Esophagus squamous epithelium (tissue), 5 donors: ENCODE measurements at places on chromosomes 6 and 20.

GRCh38 chr6:14533446-14533845 lies 415.9 kb downstream of the CD83 start:
- no peak for DNase-seq

GRCh38 chr20:61980647-61981583 lies 84.8 kb downstream of the TAF4 start:
- no peak for DNase-seq

DNA sequence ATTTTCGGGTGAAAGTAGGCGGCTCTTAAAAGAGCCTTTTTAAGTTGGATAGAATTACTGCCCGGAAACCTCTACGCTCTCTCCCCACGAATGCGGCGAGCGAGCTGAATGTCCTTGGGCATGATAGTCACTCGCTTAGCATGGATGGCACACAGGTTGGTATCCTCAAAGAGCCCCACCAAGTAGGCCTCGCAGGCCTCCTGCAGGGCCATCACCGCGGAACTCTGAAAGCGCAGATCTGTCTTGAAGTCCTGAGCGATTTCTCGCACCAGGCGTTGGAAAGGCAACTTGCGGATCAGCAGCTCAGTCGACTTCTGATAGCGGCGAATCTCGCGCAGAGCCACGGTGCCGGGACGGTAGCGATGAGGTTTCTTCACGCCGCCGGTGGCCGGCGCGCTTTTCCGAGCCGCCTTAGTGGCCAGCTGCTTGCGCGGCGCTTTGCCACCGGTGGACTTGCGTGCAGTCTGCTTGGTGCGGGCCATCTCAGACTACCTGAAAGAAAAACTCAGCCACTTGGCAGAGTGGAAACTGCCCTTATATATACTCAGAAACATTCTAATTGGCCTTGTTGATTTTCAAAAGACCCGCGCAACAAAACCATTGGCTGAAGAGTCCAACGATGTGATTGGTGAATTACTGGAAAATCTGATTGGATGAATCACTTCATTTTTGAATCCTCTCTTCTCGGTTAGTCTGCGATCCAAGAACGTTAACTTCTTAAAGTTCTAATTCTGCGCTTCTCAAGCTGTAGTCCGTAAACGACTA lies 93.9 kb upstream of the BTN3A2 start:
- no peak for DNase-seq

DNA sequence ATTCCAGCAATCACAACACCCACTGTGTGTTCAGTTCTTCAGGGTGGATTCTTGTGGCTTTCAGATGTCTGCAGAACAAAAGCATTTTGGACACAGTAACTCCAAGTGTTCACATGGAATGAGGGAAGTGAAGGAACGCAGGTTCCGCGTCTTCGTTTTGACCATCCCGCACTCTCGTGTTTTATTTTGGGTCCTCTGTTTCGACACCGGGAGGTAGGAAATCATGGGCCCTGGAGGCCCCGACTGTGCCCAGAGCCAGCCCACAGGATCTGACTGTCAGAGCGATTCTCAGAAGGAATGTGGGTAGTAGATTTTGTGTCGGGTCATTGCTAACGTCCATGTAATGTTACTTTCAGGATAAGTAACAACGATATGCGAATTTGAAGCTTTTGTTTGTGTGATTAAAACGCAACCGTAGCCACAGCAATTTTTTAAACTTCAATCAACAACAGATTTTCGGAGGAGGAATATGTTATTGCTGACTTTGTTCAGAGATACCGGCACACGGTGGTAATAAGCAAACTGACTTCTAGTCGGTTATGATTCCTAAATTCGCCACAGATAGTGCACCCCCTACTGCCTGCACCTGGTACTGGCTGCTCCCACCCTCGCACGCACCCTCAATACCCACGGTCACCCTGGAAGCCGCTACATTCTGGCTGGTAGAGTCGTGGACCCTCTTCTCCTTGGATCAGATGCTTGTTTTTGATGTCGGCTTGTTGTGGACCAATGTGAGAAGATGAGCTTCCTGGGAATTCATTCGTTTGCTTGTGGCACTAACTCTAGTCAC lies 10.5 kb downstream of the NPEPL1 start:
- DNase-seq = no peak

DNA sequence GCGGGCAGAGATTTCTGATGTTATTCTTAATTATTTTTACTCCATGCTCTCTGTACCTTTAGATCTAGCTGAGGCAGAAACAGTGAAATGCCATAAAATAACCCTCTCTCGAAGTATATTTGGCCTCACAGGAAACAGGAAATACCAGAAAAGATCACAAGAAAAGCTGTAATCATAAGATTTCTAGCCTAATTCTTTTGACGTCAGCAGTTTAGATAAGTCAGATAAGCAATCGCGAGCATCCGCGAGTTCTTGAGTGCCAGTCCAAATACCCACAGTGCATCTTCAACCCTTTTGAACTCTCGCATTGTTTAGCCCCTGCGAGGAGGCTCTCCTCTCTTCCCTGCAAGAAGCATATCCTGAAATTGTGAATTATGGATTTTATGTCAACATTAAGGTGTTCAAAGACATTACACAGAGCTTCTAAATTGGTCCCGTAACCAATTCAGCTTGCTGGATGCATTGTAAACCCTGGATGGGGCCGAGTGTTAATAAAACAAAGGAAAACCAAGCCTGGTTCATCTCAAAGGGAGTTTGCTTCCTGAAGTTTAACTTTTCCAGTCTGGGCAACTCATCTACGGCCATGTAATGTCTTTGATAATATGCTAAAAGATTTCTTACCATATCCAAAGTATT lies 198.9 kb downstream of the MTFR2 start:
- DNase-seq = no peak

- no peak for DNase-seq
These were observed 202.5 kb downstream of the TFAP2B start for GRCh38 chr6:51021171-51021570.

- DNase-seq = no peak
These were observed 53.6 kb downstream of the HDDC2 start for GRCh38 chr6:125248136-125248535.

DNA sequence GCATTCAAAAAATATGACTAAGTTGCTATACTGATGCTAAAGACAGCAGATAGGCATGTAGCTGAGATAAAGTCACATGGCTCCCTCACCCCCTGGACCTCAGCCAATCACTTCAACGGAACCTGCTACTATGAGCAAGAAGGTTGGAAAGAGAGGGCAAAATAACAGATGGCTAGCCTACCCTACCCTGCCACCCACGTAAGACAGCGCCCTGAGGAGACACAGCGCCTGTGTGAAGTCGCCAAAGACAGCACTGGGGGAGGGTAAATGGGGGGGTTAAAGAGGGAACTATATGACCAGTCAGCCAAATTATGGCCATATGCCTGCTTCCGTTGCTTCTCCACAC lies 163.2 kb downstream of the RALGAPA2 start:
- no peak for DNase-seq

- DNase-seq = no peak
These were observed 117.0 kb downstream of the TFAP2A start for GRCh38 chr6:10297832-10298231.

DNA sequence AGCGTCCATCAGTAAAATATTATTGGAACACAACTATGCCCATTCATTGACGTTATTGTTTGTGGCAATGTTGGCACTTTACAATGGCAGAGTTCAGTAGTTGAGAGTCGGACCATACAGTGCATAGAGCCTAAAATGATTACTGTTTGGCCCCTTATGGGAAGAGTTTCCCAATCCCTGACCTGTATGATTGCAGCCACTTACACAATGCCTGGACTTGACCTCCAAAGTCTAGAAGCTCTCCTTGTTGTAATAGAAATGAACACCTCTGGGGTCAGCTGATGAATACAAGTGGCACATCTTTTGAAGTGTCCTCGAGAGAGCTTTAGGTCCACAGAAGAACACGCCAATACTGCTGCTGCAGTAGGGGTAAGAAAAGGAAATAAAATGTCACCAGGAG lies 59.0 kb downstream of the NOX3 start:
- DNase-seq = no peak

- DNase-seq = no peak
These were observed 1.2 kb upstream of the ACAT2 start for GRCh38 chr6:159760602-159761057.

DNA sequence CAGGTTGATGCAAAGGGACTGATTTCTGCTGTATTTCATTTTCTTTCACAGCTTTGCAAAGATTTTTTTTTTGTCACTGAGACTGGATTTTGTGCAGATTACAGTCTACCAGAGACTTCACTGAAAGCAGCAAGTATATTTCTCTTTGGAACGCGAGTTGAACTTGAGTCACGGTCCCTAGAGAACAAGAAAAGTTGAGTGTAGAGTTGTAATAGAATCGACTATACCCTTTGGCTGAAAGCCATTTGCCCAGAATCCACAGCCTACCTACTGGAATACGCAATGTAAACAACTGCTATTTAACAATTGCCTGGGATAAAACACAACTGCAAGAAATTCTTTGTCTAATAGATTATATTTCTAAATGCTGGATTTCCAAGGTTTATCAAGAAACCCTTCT lies 520.6 kb downstream of the HDGFL1 start:
- no peak for DNase-seq

- no peak for DNase-seq
These were observed 11.3 kb downstream of the FAXC start for GRCh38 chr6:99338188-99338587.

GRCh38 chr20:31607640-31608250 lies 2.7 kb downstream of the ID1 start:
- no peak for DNase-seq

DNA sequence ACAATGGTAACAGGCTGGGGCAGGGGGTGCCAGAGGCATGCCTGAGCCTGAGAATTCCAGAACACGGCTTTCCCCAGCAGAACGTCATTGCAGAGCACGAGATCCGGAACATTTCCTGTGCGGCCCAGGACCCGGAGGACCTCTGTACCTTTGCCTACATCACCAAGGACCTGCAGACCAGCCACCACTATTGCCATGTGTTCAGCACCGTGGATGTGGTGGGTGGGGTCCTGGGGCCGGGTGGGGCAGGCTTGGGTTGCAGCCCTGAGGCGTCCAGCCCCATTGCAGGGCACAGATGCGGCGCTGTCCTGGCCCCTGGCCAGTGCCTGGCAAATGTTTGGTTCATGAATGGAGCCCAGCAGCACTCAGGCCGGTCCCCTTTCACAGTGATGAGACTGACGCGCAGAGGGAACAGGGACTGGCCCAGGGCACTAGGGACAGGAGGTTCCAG lies 57.1 kb downstream of the TCP11 start:
- no peak for DNase-seq
